ENCODE measurements at places on chromosomes 5 and 9. TPM values are rescaled to one million over a fixed set of nuclear protein-coding genes. Genes with fewer than 3 reads are reported as not detected.

GRCh38 chr5:119420169-119420568 lies 32.1 kb upstream of the HSD17B4 start:
- H3K27ac ChIP-seq = no peak overlapping the region
- H3K36me3 ChIP-seq = no peaks in the 10 kb centered on the region
- H3K4me1 ChIP-seq = peaks cover 9% of the 10 kb centered on the region
- H3K27me3 ChIP-seq = no peaks in the 10 kb centered on the region

Gene SCGB3A2
- not detected for total RNA-seq

DNA sequence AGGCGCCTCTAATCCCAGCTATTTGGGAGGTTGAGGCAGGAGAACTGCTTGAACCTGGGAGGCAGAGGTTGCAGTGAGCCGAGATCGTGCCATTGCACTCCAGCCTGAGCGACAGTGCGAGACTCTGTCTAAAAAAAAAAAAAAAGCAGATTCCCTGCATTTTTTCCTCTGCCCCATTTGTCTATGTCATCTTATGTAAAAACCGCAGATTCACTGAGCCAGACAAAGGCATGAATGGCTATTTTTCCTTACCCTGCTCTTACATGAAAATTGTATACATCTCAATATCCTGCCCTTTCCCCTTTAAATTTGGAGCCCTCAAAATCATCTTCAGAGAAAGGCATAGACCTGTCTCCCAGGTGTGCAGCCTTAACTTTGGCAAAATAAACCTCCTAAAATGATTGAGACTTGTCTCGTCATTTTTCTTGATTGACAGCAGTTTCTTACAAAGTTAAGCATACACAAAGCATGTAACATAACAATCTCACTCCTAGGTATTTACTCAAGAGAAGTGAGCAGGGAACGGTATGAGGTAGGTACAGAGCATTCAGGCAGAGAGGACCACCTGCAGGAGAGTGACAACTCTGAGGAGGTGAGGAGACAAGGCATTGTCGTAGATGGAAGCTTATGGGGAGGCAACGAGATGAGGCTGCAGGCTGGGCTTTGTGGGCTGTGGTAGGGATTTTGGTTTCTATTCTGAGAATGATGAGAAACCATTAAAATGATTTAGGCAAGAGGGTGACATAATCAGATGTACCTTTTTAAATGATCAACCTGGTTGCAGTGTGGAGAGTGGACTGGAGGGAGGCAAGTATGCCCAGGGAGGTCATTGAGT lies 65.7 kb upstream of the IL6ST start:
- no peak overlapping the region for H3K4me3 ChIP-seq
- H3K27me3 ChIP-seq = no peaks in the 10 kb centered on the region
- H3K27ac ChIP-seq = no peak overlapping the region
- H3K36me3 ChIP-seq = no peaks in the 10 kb centered on the region
- no peak for DNase-seq

DNA sequence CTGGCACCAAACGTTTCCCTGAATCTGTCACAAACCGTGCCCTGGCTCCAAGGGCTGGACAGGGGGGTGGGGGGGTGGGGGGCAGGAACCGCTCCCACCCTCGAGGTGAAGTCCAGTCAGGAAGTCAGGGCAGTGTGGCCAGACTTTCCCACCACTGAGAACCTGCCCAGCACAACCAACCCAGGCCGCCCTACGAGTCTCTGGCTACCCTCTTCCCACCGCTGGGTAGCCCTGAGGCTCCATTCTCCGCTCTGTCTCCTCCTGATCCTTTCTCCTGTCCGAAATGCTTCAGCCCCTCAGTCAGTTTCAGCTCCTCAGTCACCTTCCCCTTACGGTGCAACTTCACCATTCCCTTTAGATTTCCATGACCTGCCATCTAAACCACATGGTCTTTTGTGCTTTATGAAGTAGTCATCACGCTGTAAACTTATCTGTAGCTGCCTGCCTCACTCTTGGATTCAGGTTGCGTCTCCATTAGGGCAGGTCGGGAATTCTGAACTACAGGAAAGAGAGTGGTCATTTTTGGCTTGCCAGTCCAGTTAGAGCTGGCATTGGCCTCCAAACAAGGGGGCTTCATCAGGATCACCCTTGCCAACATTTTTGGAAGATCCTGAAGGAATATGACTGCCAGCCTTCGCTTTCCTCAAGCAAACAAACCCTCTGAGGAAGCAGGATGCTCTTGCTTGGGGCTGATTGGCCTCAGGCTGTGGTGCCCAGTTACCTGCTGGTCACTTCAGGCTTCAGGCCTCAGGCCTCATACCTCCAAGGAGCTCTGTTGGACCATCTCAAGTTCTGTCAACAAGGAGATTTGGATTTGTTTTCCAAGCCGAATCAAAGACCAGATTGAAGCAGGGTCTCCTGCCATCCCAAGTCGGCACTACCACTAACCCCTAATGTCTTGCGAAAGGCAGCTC lies 794 bp upstream of the DCAF12 start:
- H3K27ac ChIP-seq = peak overlapping the region; percentile 90
- peak overlapping the region; percentile 71 for H3K4me3 ChIP-seq
- no peaks in the 10 kb centered on the region for H3K36me3 ChIP-seq
- no peak for DNase-seq
- peaks cover 9% of the 10 kb centered on the region for H3K4me1 ChIP-seq
- no peaks in the 10 kb centered on the region for H3K27me3 ChIP-seq

- H3K36me3 ChIP-seq = no peaks in the 10 kb centered on the region
- H3K27ac ChIP-seq = peak within 1 kb of the TSS; percentile 75
- peak within 1 kb of the TSS; percentile 47 for H3K4me3 ChIP-seq
- H3K27me3 ChIP-seq = no peaks in the 10 kb centered on the region
- peak; percentile 73 for DNase-seq
These were observed at the start of gene ANXA1 for GRCh38 chr9:73151653-73152542. TSS of gene ANXA1 (plus strand) at chr9:73151865. CDS start at chr9:73158536, 6,671 bp downstream.

Data from prostate gland (tissue), 2 donors.